ENCODE measurements at places on chromosomes 13 and 19. TPM values are rescaled to one million over a fixed set of nuclear protein-coding genes. Genes with fewer than 3 reads are reported as not detected.

ZNF723 gene
- total RNA-seq: not detected

GJA3 gene
- under 0.01 TPM for total RNA-seq

SMIM44 gene
- not detected for total RNA-seq

SIGLEC5 gene
- under 0.01 TPM for total RNA-seq

- no peak overlapping the region for H3K27ac ChIP-seq
- DNase-seq: no peak
- H3K27me3 ChIP-seq: no peaks in the 10 kb centered on the region
- H3K36me3 ChIP-seq: no peaks in the 10 kb centered on the region
Observed at GRCh38 chr13:78364711-78365110, 238.6 kb downstream of the POU4F1 start.

- H3K36me3 ChIP-seq: peaks cover 2% of the 10 kb centered on the region
- H3K4me1 ChIP-seq: no peaks in the 10 kb centered on the region
- H3K27me3 ChIP-seq: no peaks in the 10 kb centered on the region
- no peak overlapping the region for H3K27ac ChIP-seq
- H3K4me3 ChIP-seq: no peak overlapping the region
- no peak for DNase-seq
Observed at GRCh38 chr19:20412846-20413245, 152.7 kb downstream of the ZNF737 start.

DNA sequence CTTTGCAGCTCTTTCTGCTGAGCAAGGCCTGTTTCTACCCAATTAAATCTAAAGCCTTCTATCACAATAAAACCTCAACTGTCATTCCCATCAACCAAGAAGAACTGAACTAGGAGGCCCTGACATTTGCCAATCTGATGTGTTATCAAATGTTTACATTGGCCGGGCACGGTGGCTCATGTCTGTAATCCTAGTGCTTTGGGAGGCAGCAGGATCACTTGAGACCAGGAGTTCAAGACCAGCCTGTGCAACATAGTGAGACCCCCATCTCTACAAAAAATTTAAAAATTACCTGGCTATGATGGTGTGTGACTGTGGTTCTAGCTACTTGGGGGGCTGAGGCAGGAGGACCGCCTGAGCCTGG is 2.8 kb upstream of the FBXO17 start:
- DNase-seq: no peak
- peaks cover 19% of the 10 kb centered on the region for H3K4me1 ChIP-seq
- H3K27me3 ChIP-seq: no peaks in the 10 kb centered on the region
- no peak overlapping the region for H3K4me3 ChIP-seq

DNA sequence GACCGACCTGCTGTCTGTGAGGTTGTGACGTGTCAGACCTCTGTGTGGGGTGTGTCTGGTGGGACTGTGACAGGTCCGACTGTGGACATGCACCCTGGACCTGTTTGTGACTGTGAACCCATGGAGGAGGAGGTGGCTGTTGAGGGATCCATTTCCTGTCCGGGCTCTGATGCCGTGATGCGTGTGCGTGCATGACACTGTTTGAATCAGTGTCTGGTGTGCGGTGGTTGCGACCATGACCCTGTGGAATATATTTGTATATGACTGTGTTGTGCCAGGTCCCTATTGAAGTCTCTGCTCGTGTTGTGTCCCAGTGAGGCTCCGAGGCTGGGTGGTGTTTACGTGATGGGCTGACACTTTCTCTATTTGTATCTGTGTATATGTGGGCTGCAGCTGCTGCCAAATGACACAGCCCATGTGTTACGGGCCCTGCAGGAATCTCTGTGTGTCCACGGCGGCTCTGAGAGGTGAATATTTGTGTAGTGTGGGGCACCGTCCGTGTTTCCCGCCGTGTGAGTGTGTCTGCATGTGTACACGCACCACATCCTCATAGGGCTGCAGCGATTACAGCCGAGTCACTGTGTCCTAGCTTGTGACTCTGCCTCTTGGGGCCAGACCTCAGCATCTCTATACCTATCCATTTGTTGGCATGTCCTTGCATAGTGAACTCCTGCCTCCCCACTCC is 18.3 kb downstream of the CCDC97 start:
- H3K27me3 ChIP-seq: no peaks in the 10 kb centered on the region
- peak overlapping the region; percentile 46 for H3K4me3 ChIP-seq
- H3K36me3 ChIP-seq: peaks cover 24% of the 10 kb centered on the region
- peaks cover 58% of the 10 kb centered on the region for H3K4me1 ChIP-seq

Measured in osteoblast (primary cell).